Heart right ventricle (tissue), 16 donors: ENCODE measurements at places on chromosomes 7 and 10. TPM values are rescaled to one million over a fixed set of nuclear protein-coding genes. Genes with fewer than 3 reads are reported as not detected.

DNA sequence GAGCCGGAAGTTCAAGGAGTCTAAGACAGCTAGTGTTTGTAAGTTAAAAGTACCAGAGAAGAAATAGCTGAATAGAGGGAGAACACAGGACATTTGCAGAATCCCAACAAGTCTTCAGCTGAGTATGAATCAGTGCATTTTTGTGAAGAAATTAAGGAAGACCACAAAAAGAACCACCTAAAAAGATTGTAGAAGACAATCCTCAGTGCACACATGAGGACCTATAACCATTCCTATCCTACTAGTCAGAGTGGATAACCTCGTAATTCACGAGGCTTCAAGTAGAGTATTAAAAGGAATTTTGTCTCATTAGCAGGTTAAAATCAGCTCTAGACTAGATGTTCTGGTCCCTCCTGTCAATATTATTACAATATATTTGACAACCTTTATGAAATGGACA lies 295.4 kb upstream of the KAT6B start:
- no peak for DNase-seq

DNA sequence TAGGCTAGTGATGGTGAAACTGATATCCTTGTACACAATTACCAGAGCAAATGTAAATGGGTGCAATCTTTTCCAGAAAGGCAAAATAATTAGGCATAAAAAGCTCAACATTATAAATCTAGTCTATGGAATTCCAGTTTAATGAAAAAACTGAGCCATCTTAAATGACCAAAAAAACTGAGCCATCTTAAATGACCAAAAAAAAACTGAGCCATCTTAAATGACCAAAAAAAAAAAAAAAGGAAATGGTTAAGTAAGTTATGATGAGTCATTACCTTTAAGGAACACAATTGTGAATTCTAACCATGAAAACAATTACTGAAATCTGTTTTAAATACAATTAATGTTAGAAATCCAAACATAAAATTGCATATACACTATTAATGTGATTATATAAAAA lies 25.3 kb downstream of the USP6NL start:
- DNase-seq: no peak

- DNase-seq: no peak
Observed at GRCh38 chr10:22002591-22003176, 846 bp downstream of the DNAJC1 start.

GRCh38 chr7:20745702-20746101 lies 41.0 kb downstream of the SP8 start:
- DNase-seq: no peak

The GSTO2 gene
- 0.57 TPM for total RNA-seq
